NCI-H146 (cell line): ENCODE measurements at places on chromosomes 2 and 18.

DNA sequence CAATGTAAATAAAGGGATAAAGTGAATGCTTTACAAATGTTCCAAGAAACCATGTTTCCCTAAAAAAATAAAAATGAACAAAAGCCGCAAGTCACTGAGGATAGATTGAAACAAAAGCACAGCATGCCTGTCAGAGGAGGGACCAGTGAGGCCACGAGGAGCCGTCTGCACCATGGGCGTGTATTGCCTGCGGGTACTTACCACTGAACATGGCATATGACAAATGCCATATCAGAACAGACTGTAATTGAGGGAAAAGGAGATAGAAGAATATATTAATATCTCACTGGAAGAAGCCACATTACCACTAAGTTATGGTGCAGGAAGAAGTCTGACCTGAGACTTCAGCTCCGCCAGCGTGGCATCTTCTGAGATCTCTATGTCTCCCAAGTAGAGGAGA is 75.8 kb downstream of the USP40 start:
- DNase-seq: peak; percentile 13

DNA sequence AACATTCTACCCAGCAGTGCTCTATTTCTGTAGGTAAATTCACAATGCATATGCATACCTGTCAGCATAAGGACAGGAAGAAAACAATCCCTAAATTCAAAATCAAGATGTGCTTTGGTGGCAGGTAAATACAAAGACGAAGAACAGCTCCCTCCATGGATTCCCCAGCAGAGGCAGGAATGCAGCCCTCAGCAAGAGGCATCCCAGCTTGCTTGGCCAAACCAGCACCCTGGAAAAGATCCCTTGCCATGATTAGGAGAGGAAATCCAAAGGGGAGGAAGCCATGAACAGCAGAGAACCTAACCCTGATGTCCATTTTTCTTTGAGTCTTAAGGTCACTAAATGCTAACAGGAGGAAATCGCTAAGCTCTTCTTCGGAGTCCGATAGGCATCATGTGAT is 91.2 kb downstream of the KCTD1 start:
- no peak for DNase-seq

DNA sequence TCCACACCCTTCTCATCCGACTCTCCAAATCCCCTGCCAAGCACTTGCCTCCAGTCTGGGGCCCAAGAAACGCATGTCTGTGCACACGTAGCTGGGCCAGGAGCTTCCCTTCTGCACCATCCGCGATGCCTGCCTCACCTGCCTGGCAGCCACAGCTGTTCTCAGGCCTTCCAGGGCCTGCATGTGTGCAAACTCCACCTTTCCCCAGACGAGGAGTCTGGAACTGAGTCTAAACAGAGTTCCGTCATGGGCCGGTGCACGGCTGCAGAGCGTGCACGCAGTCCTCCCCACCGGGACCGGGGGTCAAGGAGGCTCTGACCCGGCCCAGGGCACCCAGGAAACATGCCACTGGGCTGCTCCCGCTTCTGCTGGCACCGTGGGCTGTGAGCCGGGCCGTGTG is 66.8 kb upstream of the SALL3 start:
- no peak for DNase-seq

- peak; percentile 71 for DNase-seq
Observed at GRCh38 chr2:237154082-237154638, 68.5 kb downstream of the COPS8 start.

DNA sequence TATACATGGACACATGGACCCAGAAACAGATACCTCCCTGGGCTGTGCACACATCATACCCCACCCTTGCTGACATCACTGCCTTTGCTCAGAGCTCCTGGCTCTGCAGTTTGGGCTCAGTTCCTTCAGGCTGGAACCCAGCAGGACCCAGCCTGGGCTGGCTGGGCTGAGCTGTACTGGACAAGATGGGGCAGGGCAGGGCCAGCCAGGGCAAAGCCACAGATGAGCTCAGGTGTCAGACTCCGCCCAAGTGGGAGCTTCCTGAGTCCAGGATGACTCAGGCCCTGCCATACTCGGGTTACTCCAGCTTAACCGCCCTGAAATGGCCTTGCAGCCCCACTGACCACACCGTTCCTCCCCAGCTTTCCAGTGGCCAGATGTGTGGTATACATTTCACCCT is 284.9 kb downstream of the OSR1 start:
- DNase-seq: no peak

GRCh38 chr18:55317864-55318263 is 270.1 kb downstream of the TCF4 start:
- peak; percentile 62 for DNase-seq

DNA sequence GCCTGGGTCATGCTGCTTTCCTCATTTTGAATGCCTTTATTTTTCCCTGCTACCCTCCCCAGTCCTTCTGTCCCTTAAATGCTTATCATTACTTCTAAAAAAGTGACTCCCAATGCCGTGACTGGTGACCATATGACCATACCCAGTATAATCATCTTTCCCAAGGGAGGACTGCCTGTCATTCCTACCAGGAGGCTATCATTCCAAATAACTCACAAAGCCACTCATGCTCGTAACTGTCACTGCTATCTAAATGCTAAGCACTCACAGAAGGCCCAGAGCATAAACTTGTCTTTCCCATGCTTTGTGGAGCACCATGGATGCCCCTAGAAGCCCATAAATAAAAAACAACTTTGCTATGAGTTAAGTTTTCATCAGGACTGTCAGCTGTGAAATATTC is 38.7 kb upstream of the CREB1 start:
- no peak for DNase-seq

- DNase-seq: no peak
Observed at GRCh38 chr2:64672708-64673107, 19.0 kb upstream of the SERTAD2 start.

GRCh38 chr2:44821500-44821899 is 120.0 kb upstream of the SIX3 start:
- peak; percentile 38 for DNase-seq

GRCh38 chr18:48962994-48963561 is 12.3 kb upstream of the SMAD7 start:
- no peak for DNase-seq

GRCh38 chr2:70371753-70372152 is 69.9 kb upstream of the FAM136A start:
- no peak for DNase-seq

DNA sequence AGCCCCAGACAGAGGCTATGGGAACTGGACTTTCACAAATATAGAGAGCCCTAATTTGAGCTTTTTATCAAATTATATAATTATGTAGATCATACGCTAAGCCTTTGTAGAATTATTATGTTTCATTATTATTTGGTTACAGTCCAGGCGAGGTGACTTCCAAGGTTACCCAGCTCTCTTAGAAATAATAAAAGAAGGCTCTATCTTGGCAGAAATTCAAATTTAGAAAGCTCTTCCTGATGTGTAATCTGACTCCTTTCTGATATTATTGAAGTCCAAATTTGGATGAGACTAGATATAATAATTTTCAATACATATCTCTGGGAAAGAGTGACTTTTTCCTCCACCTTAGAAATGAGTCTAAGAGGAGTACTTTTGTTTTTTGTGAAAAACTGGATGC is 4.8 kb upstream of the SLC38A11 start:
- DNase-seq: no peak

- no peak for DNase-seq
Observed at GRCh38 chr2:168515502-168515901, 59.4 kb downstream of the CERS6 start.

DNA sequence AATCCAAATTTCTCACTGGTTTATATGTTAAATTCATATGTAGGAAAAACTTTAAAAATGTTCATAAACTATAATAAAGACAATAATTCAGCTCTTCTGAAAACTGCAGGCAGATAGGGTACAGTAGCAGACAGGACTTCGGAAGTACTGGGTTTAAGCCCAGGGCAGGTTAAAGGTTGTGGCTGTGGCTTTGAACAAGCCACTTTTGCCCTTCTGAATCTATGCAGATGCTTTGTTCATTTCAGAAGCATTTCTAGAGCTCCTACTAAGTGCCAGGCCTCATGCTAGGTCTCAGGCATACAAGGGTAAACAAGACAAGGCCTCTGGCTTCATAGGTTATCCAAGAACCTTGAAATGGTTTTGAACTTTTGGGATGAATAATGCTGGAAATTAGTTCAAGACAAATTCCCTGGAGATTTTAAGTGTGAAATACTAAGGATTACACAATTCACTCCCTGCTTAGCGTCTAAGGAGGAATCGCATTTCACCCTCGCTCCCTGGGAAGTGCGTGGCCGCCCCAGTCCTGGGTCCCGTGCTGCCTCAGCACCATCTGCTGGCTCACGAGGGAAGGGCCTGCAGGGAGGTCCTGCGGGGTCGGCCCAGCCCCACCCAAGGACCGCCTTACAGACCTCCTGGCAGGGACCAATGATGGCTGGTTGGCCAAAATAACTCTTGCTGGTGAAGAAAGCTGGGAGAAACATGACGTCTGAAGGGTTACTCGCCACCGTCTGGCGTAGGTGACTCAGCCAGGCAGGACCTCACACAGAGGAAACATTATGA is 67.7 kb upstream of the L3MBTL4 start:
- DNase-seq: peak; percentile 2

- no peak for DNase-seq
Observed at GRCh38 chr2:239249776-239250175, 151.0 kb downstream of the HDAC4 start.

GRCh38 chr2:198382811-198383210 is 578.4 kb downstream of the PLCL1 start:
- no peak for DNase-seq

DNA sequence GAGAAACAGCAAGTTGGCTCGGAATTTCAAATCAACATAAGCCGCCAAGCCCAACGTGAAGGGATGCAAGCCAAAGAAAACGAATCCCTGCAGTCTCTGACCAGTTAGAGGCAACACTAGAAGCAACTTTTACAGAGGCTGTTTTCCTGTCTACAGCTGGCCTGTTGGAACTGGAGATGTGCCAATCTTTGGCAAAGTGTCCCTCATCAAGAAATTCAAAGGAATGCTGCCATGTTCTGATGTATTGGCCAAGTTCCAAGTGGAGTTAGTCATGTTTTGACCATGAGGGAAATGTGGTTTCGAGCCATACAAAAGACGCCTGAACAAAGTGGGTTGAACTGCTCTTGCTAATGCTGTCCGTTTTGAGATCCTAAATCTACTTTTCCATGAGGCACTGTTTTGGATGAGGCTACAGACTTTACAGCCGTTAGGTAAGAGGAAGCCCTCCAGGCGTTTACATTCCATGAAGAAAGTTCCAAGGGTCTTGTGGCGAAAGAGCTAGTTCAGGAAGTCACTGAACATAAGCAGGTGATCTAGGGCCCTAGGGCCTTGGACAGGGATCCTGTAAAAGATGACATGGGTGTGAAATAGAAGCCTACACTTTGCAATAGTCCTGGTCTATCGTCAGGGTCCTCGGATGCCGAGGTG is 140.7 kb upstream of the PXDN start:
- no peak for DNase-seq

- no peak for DNase-seq
Observed at GRCh38 chr18:4986066-4986465, 211.0 kb downstream of the AKAIN1 start.

GRCh38 chr2:45919711-45920111 is 268.2 kb downstream of the PRKCE start:
- DNase-seq: no peak

GRCh38 chr2:119735565-119735964 is 24.2 kb upstream of the PTPN4 start:
- no peak for DNase-seq

DNA sequence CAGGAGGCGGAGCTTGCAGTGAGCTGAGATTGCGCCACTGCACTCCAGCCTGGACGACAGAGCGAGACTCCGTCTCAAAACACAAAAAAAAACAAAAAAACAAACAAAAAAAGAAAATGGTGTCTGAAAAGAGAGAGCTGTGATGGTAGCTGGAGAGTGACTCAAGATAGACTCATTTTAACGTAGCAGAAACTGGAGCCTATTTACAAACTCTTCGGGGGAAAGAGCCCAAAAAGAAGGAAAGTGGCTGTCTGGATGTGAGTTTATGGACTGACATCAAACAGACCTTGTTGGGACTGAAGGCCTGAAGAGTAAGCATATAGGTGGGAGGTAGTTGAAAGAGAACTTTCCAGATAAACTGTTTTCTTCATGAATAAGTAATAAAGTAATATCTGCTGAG is 51.8 kb downstream of the LIMS1 start:
- no peak for DNase-seq
